ENCODE measurements at places on chromosomes 11 and 22.

DNA sequence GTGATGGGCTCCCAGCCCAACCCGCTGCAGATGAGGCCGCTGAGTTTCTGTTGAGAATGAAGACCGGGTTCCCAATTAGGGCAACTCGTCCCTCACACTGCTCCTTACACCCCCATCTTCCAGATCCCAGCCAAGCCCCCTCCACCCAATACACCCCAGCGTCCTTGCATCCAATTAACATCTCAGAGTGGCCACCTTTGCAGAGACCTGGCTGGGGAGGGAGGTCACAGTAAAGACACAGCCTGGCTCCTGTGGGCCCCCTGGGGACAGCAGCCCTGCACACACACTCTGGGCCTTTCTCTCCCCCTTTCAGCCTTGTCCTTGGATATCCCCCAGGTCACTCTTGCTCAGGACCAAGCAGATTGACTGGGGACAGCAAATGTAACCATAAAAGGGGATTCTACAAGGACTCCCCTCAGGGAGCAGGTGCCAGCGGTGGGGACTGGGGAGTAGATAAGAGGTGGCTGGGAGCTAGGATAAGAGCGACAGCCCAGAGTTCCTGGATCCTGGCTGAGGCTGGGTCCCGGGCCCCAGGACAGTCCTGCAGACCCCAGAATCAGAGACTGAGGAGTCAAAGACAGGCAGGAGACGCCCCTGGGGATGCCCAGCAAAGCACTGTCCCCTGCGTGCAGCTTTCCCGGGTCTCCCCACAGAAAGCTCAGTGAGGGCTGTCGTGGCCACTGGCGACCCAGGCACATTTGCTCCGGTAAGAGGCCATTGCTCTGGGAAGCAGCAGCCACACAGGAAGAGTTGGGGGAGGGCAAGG lies 8.4 kb downstream of the APOBEC3A start:
- no peak for DNase-seq

- DNase-seq, result no peak
These were observed 1085.5 kb downstream of the BRD1 start for GRCh38 chr22:48742191-48742555.

DNA sequence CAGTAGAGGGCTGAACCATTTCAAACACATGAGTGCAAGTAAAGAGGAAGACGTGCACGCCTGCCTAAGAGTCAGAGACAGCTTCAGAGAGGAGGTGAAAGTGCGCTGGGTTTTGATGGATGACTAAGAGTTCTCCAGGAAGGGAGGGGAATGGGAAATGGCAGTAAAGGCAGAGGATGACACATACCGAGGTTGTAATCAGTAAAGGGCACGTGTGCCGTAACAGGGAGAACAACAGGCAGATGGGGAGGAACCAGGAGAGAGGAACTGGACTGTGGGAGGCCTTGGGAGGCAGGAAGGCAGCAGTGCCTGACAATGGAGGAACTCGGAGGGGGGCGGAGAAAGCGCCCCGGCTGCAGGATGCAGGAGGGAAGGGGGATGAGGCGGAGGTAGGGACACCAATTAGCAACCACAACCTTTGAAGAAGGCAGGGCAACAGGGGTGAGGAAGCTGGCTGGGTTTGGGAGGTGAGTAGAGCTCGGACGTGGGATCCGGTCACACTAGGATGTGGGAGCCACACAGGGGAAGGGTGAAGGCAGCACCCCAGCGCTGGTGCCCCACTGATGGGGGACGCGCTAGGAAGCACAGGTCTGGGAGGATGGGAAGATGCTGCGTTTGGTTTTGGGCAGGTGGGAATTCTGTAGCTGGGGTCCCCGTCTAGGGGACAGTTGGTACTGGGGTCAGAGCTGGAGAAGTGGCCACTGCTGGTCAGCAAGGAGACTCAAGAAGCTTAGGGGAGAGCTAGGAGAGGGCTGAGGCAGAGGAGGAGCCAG lies 67.4 kb downstream of the SCUBE1 start:
- DNase-seq, result no peak

DNA sequence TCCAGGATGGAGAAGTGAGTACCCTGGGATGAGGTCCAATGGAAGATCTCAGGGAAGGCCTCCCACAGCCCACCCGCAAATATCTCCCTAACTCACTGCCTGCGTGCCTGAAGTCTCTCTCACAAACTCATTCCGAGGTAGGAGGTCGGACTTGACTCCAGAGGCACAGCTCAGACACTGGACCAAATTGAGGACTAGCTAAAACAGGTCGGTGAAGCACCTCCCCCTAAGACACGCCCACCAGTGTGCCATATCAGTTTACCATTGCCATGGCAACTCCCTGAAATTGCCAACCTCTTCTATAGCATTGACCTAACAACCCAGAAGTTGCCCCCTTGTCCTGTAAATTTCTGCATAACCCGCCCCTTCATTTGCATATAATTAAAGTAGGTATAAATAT lies 17.5 kb downstream of the RPL3 start:
- DNase-seq, result no peak

GRCh38 chr11:61679893-61680621 lies at the start of gene DAGLA:
DAGLA (plus strand) TSS chr11:61680391; CDS start chr11:61720156, 39,765 bp downstream.
- DNase-seq, result no peak

DNA sequence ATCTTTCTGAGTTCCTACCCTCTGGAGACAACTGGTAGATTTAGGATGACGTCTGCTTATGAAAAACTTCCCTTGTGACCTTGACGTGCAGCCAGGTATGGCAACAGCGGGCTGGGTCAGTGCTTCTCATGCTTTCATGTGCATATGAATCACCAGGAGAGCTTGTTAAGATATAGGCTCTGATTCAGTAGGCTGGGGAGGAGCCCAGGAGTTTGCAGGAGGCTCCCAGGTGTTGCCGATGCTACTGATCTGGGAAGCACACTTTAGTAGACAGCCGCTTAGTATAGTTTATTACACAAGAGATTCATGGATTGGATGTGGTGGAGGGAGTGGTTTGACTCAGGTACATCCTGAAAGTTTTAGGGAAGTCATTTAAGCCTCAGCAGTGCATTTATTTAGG lies 23.8 kb downstream of the DIXDC1 start:
- no peak for DNase-seq

DNA sequence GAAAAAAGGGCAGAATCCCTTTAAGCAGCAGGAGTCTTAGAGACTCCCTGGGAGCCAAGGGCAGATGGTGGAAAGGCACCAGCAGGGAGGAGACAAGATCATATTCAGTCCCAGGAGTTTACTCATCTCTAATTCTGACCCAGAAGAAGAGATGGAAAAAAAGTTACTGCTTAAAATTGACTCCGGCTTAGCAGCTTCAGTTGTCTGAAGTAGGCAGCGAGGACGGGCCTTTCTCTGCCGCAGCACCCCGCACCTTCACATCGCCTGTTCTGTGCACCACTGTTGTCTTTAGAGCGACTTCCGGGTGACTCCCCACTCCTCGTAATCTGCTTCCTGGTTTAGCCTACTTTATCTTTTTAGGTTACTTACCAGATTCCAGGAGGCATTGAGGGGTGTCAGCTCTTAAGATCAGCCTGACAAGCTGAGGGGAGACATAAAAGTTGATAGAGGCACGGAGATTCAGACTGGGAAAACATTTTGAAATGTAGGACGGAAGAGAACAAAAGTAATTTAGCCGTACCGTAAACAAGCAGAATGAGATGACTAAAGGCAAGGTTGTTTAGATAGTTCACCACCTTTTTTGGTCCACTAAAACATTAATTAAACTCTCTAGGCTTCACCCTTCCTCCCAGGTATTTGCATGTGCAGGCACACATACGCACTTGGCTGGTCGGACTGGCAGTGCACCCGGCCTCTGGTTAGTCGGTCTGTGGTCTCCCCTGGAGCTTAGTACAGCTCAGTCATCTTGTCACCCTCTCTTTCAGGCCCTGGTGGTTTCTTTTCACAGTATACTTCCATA lies 74.3 kb downstream of the CECR2 start:
- DNase-seq, result no peak

- DNase-seq, result no peak
These were observed 37.0 kb upstream of the MUC5AC start for GRCh38 chr11:1120532-1121330.

- DNase-seq, result no peak
These were observed 1.9 kb downstream of the RBFOX2 start for GRCh38 chr22:36026741-36027140.

DNA sequence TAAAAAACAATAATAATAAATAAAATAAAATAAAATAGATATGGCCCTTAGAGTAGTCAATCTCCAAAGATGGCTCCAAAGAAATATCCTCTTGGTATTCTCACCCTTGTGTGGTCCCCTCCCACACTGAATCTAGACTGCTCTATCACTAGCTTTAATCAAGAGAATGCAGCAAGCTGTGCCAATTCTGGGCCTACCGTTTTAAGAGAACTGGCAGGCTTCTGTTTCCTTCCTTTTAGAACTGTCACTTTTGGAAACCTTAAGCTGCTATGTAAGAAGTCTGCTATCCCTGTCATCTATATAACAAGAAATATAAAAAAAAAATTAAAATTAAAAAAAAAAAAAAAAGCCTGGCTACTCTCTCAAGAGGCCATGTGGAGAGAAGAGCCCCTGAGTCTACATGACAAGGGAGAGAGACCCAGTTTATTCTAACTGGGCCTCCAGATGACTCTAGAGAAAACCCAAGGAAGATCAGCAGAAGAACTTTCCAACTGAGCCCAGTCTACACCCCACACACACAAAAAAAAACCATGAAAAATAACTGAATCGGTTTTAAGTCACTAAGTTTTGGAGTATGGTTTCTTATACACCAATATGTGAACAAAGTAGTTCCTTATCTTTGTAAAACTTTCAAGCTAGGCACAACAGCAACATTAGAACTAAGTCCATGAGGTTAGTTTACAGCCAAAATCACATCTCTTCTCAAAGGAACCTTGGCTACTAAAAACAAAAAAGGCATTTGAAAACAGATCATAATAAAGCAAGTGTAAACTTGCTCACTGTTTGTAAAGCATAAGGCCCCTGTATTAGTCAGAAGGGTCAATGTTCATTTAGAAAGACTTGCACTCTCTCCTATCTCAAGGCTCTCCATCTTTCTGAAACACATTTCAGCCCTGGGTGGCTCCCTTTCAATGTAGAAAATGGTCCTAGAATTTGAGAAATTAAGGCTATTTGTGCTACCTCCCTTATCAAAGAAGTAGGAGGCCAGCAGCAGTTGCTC lies 67.3 kb downstream of the AMBRA1 start:
- no peak for DNase-seq

GRCh38 chr22:25139062-25139461 lies 60.6 kb upstream of the CRYBB3 start:
- no peak for DNase-seq

- no peak for DNase-seq
These were observed 40.9 kb upstream of the MUC5AC start for GRCh38 chr11:1116666-1117390.

DNA sequence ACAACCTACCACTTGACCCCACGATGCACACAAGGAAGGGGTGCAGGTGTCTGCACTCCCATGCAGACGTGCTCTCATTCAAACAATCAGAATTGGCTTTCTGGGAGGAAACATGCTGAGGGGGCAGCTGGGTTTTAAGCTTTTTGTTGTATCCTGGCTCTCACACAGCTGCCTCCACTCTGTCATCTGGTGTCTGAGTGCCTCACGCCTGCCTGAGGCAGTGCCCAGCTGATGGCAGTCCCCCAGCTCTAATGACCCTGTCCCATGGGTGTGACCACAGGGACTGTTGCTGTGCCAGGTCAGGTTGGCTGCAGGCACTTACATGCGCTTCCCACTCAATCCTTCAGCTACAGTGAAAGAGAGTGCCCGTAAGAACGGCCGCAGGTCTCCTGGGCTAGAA lies 53.7 kb downstream of the ARFGAP3 start:
- DNase-seq, result no peak

- no peak for DNase-seq
These were observed 12.5 kb downstream of the PICALM start for GRCh38 chr11:86056351-86056854.
